ENCODE measurements at places on chromosomes 5 and 9.

DNA sequence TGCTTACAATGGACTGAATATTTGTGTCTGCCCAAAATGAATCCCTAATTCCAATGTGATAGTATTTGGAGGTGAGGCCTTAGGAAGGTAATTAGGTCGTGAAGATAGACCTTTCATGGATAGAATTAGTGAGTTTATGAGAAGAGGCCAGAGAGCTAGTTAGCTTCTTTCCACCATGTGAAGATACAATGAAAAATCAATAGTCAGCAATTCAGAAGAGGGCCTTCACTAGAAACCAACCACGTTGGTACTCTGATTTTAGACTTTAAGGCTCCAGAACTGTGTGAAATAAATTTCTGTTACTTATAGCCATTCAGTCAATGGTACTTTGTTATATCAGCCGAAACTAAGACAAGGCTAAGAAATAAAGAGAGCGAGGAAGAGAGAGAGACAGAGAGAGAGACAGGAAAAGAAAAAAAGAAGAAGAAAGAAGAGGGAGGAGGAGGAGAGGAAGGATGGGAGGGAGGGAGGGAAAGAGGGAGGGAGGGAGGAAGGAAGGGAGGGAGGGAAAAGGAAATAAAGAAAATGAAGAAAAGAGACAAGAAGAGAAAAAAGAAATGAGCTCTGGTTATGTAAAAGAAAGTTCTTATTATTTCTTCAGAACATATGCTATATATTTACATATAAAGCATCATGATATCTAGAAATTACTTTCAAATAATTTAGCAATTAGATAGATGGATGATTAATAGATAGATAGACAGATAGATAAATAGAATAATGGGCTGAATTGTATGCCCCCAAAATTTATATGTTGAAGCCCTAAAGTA, 1725.3 kb downstream of the EFNA5 start:
- no peak for DNase-seq

GRCh38 chr9:121781145-121781548, 129.7 kb downstream of the DAB2IP start:
- no peak for DNase-seq

- DNase-seq, result peak; percentile 36
These were observed 184.0 kb downstream of the SEMA5A start for GRCh38 chr5:9361835-9362234.

DNA sequence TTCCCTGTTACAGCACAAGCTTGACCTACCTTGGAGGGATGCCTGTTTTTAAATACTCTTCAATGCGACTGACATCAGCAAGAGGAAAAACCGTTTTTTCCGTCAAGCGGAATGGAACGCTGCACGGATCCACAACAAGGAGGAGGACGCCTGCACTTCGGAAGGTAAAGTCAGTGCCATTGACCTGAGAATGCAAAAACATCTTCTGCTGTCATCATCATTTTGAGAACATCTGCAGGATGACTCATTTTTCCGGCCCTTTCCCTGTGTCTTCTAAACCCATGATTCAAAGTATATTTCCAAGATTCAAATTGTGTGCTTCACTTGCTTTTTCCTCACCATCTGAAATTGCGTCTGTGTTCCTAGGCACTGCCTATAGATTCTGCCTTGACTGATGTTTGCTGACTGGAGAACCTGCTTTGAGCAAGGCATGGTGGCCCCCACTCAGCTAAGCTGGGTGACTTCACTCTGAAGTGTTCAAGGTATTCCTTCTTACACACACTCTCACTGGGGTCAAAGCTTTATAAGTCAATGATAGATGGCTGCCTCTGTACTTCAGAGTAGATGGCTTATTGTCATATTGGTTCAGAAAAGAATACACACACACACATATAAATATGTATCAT, 78.1 kb downstream of the CEMIP2 start:
- no peak for DNase-seq

DNA sequence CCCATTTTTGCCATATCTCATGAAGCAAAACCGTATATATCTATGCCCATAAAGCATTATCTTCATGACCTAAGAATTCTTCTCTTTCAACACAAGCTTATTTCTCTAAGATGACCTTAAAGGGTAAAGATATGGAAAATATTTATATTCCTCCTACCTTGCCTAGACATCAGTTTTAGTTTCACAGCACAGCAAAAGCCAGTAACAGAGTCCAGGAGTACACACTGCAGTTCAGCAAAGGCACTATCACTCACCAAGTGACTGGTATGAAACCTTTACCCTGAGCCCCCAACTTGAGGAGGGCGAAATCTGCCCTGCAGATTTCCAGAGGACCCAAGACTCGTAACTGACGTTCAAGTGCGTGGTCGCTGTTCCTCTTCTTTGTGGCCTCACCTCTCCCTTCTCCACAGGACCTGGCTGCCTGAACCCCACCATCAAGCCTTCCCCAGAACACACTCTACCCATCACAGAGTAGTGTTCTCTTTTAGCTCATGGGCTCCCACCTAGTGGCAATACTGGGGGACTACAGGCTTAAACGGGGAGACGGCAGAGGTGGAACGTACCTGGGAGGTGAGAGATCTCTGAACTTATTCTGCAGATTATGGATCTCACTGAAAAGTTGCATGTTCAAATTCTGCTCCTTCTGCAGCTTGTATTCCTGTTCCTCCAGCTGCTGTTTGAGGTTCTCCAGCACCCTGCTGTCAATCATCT, 141.0 kb downstream of the CDK5RAP2 start:
- no peak for DNase-seq

DNA sequence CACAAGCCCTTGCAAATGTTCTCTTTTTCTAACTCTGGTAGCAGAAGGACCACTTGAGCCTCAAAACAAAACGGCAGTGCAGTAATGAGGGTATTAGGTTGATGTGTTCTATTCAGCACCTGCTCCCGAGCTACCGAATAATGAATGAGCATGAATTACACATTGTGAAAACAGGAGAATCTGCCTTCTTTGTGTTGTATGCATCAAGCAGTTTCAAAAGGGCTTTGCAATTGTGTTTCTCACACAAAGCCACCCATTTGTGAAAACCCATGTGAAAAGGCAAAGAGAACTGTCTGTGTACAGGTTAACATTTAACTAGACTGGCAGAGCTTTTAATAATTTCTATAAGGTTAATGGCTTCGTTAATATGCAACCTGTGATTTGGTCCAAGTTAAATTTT, 97.8 kb downstream of the STK32A start:
- no peak for DNase-seq

- DNase-seq, result no peak
These were observed 440.0 kb downstream of the ENC1 start for GRCh38 chr5:74200560-74200959.

GRCh38 chr9:136742591-136743391, at the start of gene LCN10:
TSS of gene LCN10 (minus strand) at chr9:136742940. CDS start at chr9:136742903, 37 bp downstream.
- DNase-seq, result no peak

- no peak for DNase-seq
These were observed 222.5 kb upstream of the TAS2R1 start for GRCh38 chr5:9852671-9853070.

All from MV-4-11 (cell line).